ENCODE measurements at places on chromosomes 16 and 17.

DNA sequence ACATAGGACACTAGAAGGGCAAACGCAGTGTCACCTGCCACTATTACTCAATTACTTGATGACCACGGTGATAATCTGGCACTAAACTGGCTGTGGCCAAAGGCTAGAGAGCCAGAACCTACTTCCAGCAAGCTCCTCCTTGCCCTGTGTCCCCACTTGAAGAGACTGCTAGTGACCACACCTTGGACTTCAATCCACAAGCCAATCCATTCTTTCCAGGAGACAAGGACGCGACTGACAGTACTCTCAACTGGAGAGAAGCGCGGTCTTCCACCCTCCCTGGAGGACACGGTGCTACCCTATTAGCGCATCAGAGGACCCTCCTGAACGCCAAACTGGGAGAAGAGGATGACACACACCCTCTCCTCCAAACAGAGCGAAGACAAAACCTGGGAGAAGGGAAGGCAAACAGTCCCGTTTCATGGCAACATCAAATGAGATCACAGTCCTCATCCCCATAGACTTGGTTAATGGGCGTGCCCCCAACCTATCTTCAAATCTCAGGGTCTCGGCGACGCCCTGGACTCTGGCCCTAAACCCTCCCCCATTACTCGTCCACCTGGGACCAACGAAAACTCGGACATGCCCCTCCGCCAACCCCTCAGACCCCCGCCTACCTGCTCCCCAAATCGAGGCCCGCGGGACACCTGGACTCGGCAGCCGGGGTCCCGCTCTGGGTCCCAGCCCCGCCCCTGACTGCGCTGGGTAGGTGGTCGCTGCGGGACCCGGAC is 508 bp downstream of the FLCN start:
- no peak for DNase-seq

GRCh38 chr17:20225162-20226115 is 216.3 kb downstream of the SPECC1 start:
- DNase-seq, result no peak

DNA sequence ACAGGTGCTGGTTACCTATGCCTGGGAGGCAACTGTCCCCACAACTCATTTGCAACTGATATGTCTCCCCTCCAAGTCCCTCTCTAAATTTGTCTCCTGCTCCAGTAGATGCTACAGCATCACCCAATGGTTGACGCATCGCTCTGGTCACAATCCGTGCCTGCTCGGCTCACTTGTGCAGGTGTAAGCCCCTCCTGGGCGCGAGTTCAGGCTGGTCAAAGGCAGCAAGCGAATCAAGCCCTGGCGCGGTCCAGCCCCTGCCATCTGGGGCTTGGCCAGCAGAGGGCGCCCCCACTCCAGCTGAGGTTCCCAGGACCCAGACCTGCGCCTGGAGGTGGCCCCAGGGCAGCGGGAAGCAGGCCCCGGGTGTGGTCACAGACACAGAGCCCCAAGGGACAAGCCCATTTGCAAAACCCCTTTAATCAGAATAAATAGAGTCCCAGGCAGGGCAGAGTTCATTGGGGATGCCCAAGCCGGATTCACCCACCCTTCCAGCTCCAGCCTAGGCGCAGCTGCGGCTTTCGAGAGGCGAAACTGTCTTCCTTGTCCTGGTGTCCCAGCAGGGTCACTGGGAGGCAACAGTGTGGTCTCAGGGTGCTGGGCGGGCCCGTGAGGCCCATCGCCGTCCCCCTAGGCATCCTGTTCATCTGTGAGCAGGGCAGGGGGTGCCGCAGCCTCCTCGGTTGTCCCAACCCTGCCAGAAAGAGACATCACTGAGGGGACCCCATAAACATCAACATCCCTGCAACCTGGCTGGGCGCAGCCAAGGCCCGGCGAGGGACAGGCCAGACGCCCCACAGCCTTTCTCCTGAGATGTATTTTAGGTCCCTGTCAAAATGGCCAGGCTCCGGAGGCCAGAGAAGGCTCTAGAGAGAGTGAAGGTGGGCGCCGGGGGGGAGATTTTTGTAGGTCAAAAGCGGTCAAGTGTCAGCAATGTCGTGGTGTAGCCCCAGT is 15.8 kb downstream of the TMC6 start:
- no peak for DNase-seq

DNA sequence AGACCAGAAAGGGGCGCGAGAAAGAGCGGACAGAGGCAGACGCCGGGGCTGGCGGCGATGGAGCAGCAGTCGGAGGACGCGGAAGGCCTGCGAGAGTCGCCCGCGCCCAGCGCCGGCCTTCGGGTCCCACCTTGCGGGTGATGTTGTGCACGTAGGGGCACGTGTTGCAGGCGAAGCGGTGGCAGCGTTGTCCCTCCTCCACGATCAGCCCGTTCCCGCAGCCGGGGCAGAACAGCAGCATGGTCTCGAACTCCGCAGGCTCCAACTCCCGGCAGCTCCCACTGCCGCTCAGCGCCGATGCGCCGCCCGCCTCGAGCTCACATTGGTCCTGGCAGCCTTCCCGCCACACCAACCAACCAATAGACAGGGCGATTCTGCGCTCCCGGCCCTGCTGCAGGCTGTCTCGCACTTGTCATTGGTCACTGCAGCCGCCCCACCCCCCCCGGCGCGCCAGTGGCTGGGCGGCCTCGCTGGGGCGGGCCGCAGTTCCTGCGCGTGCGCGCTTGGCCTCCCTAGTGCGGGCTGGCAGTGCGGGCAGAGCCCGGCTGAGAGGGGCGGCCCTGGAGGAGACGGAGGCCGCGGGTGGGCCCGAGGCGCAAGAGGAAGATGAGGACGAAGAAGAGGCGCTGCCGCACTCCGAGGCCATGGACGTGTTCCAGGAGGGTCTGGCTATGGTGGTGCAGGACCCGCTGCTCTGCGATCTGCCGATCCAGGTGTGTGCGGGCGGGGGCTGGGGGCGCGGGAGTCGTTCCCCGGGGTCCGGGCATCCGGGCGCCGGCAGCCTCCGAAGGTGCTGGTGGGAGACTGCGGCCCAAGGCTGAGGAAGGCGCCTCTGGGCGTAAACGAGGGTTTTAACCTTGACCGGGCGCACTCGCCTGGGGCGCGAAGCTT is at the start of the genes POLR3K and SNRNP25:
Gene POLR3K, minus strand, starts transcription at position 263 of the 891 bp plus-strand sequence. Its CDS starts 22 bp downstream, at position 241.
Gene SNRNP25, plus strand, starts transcription at position 483 of the 891 bp plus-strand sequence. Its CDS starts 189 bp downstream, at position 672.
- DNase-seq, result peak; percentile 96

DNA sequence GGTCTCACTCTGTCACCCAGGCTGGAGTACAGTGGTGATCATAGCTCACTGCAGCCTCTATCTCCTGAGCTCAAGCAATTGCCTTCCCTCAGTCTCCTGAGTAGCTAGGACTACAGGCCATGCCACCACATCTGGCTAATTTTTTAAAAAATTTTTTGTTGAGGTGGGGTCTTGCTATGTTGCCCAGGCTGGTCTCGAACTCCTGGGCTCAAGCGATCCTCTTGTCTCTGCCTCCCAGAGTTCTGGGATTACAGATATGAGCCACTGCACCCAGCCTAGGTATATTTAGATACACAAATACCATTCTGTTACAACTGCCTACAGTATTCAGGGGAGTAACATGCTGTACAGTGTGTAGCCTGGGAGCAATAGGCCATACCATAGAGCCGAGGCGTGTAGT is 14.3 kb downstream of the POLR3E start:
- DNase-seq, result no peak

DNA sequence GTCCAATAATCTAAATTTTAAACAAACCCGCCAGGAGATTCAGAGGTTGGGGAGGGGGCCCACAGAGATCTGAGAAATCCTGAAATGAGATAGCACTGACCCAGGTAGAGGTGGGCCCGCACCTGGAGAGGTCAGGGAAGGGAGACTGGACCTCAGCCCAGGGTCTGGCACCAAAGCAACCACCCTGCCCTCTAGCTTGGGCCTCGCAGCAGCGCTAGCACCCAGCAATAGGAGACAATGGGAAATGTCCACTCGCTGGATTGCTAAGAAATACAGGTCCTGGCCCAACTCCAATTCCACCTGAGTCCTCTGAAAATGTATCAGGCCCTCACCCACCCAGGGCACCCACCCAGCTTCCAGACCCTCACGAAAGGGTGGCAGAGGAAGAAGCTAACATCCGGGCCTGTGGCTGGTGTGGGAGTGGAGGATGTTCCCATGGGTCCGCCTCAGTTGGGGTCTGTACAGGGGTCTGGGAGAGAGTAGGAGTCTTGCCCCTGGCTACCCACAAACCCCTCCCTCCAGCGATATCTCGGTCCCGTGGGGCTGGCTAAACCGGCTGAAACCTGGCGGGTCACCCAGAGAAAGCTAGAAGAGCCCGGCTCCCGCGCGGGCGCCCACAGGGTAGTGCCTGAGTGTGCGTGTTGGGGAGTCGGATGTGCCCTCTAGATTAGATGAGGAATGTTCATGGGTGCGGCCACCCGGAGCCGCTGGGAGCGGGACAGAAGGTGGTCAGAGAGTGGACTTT is 1.1 kb downstream of the PLLP start:
- no peak for DNase-seq

DNA sequence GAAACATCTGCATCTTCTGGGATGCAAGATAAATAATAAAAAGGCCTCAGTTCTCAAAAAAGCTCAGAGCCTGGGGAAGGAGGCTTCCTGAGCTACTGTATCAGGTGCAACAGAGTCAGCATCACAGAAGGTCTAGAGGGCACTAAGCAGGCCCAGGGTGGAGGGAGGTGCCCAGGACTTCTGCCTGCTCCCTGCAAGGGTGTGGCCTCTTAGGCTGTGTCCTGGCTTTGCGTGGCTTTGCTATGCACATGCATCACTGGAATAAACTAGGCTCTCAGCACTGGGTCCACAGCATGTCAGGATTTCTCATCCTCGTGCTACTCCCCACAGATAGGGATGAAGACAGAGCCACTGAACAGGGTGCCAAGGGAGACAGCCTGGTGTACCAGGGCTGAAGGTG is 25.5 kb downstream of the CDK5R1 start:
- no peak for DNase-seq

DNA sequence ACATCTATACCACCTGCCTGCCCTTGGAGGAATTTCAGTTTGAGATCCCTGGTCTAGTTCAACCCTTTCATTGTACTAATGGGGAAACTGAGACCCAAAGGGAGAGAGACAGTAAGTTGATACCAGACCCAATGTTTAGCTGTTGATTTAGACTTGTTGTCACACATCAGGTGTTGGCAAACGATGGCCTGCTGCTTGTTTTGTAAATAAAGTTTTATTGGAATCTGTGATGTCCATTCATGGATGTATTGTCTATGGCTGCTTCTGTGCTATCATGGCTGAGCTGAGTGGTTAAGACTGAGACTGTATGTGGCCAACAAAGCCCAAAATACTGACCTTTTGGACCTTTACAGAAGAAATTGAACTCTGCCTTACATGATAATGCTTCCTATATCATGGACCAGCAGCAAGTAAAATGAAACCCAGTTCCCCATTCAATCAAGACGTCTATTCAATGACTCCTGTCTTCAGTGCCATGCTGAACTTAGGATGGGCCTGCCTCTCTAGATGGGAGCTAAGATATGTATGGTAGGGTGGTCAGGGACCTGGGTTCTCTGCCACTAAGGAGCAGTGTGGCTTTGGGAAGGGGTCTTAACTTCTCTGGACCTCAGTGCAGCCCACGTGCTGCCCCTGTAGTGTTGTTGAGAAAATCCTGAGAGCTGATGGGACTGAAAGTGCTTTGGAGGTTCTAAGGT is 111.0 kb downstream of the IRX5 start:
- DNase-seq, result no peak

DNA sequence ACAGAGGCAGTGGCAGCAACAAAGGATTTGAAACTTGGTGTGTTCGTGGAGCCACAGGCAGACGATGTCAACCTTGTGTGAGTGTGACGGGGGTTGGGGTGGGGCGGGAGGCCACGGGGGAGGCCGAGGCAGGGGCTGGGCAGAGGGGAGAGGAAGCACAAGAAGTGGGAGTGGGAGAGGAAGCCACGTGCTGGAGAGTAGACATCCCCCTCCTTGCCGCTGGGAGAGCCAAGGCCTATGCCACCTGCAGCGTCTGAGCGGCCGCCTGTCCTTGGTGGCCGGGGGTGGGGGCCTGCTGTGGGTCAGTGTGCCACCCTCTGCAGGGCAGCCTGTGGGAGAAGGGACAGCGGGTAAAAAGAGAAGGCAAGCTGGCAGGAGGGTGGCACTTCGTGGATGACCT is 25.5 kb downstream of the STH start:
- DNase-seq, result no peak

- DNase-seq, result no peak
These were observed 28.2 kb upstream of the CLEC18B start for GRCh38 chr16:74449470-74449869.

DNA sequence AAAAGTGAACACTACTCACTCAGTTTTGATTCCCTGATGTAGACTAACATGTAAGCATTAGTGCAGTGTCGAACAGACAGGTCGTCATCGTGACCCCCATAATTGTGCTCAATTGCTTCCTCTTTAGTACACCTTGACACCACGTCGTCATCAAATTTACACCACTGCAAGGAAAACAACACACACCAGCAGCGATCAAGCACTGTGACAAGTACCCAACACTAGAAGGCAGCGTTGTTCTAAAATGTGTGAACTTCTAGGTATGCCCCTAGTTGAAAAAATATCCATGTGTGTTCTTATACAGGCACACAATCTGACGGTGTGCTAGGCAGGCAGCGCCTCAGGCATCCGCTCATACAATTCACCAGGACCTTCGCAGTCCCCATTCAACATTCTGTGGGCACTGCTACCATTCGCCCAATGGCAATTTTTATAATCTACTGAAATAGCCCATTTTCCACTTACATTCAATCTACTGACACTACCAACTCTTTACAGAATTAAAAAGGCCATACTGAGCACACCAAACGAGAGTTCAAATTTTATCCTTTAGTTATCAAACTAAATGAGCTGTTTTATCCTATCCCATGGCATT is 23.1 kb downstream of the LITAFD start:
- DNase-seq, result no peak

GRCh38 chr16:67034487-67034886 is 5.5 kb downstream of the CBFB start:
- no peak for DNase-seq

DNA sequence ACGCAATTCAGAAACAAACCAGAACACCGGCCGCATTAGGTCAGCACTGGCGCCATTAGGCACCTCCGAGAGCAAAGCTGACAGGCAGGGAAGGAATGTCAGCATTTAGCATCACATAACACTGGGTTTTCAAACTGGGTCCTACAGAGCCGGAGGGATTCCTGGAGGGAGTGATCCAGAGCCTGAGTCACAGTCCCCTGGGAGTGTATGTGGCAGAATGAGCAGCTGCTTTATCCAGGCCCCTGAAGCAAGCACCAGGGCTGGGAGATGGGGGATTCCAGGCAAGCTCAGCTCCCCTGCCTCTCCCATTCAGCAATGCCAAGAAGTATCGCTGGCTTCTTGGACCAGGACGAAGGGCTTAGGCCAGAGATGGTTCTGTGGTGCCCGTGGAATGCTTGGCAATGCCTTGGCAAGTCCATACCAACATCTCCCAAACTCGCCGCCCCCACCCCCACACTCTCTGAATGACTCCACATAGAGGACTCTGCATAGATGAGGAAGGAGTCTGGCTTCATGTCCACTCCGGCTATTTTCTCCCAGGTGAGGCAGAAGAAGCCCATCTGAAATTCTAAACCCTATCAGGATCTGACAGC is 20.4 kb downstream of the GAS7 start:
- DNase-seq, result no peak

- DNase-seq, result no peak
These were observed 1.7 kb upstream of the NLRP1 start for GRCh38 chr17:5585836-5586521.

GRCh38 chr17:76327696-76328095 is 19.6 kb upstream of the QRICH2 start:
- no peak for DNase-seq
